ENCODE measurements at places on chromosomes 2 and 18. TPM values are rescaled to one million over a fixed set of nuclear protein-coding genes. Genes with fewer than 3 reads are reported as not detected.

DNA sequence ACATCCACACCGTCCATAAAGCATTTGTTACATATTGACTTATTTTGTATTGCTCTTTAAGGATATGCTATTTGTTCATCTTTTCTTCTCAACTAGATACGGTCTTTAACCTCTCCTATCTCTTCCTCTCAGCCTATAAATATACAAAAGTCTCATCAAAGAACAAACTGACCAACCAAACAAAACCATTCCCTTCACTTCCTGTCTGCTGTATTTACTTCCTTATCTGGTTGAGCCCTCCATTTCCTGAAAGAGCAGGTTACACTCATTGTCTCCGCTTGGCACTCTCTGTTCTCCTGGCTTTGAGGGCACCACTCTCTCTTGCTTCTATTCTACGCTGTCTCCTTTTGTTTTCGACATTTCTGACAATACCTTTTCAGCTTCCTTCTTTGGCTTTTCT is 431.9 kb upstream of the TCF4 start:
- DNase-seq, result no peak

Gene UCN
- 8.0 TPM for total RNA-seq

GRCh38 chr2:16745466-16745865 is 79.8 kb upstream of the CYRIA start:
- DNase-seq, result no peak

Gene EDAR
- total RNA-seq, result 0.15 TPM

All from HCT116 (cell line).